EH (cell line): ENCODE measurements at places on chromosomes 4 and X.

DNA sequence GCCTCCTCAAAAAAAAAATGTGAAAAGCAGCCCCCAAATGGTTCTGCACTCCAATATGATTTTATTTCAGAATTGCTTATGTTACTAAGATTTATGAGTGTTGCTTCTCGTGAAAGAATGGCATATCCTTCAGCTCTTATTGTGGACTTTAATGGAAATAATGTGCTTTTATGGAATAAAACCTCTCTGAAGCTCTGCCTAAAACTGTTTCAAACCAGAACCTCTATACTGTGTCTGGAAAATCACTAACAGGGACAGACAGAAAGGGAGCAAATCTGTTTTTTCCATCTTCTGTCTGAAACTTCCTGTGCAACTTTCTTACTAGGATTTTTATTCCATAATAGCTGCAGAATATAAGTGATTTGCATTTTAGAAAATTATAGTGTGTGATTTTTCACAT is 493.1 kb downstream of the ANKRD50 start:
- DNase-seq: no peak

GRCh38 chrX:107576392-107576791 is 51.9 kb upstream of the PRPS1 start:
- no peak for DNase-seq

- no peak for DNase-seq
Observed at GRCh38 chrX:112851806-112852205, 11.2 kb upstream of the AMOT start.

- no peak for DNase-seq
Observed at GRCh38 chr4:147456706-147457105, 24.2 kb upstream of the EDNRA start.

- DNase-seq: no peak
Observed at GRCh38 chr4:120617171-120617570, 305.4 kb downstream of the PRDM5 start.

GRCh38 chrX:56728752-56729151 is 291 bp upstream of the NBDY start:
- DNase-seq: peak; percentile 28

- no peak for DNase-seq
Observed at GRCh38 chrX:65755786-65756185, 88.3 kb downstream of the MSN start.

DNA sequence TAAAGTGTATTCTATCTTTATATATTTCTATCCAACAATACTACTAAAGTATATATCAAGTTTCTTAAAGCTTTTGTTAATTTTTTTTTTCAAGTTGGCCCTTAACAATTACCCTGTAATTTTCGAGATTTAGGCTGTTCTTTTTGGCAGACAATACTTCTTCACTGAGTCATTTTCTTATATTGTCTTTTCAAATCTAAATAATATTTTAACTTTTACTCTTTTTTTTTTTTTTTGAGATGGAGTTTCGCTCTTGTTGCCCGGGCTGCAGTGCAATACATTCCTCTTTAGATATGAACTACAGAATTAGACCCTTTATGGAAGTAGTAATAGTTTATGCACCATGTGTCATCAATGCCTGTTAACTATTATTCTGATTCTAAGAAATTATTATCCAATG is 120.7 kb downstream of the GLRA3 start:
- no peak for DNase-seq

GRCh38 chrX:129462707-129463106 is 60.6 kb downstream of the SMARCA1 start:
- no peak for DNase-seq

GRCh38 chr4:76806757-76807156 is 91.2 kb downstream of the SOWAHB start:
- no peak for DNase-seq

GRCh38 chr4:128571747-128572146 is 237.8 kb upstream of the JADE1 start:
- peak; percentile 98 for DNase-seq

DNA sequence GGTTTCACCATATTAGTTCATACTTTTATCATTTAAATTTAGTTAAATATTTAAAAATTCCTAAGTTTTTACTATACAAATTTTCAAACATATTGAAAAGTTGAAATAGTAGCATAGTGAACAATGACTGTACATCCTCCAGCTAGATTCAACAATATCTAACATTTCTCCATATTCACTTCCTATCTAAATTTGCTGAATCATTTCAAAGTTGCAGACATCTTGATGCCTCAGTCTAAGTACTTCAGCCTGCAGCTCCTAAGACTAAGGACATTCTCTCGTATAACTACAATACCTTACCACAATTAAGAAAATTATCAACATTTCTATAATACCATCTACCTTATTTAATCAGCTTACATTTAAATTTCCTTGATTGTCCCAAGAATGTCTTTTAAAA is 132.7 kb downstream of the TMEM164 start:
- no peak for DNase-seq

DNA sequence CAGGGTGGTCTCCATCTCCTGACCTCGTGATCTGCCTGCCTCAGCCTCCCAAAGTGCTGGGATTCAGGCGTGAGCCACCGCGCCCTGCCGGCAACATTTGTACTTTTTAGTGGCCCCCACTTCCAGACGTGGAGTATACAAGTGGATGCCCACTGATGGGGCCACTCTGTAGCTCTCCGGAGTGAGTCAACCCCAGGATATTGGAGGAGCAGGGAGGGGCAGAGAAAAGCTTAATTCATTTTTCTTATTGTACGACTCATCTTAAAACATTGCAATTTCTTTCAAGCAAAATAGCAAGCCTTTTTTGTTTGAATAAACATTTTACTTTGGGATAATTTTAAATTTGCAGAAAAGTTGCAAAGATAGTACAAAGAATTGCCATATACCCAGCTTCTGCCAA is 34.6 kb downstream of the FAM9C start:
- DNase-seq: peak; percentile 47

- DNase-seq: no peak
Observed at GRCh38 chrX:17395154-17395553, 20.2 kb downstream of the NHS start.

GRCh38 chr4:8203817-8204216 is 4.7 kb downstream of the SH3TC1 start:
- no peak for DNase-seq

DNA sequence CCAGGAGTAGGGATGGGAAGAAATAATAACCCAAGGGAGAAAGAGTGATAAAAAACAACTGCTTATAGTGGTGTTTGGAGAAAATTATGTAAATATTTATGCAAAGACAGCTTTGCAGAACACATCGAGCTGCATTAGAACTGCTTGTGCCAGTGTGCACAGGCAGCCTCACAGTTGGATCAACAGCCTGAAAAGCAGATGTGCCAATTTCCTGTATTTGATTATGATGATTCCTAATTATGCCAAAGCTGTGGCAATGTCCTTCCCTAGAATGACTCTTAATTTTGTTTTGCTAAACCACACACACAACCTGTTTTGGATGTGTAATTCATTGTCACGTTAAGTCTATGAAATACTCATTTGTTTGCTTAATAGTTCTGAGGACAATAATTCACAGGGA is 30.6 kb upstream of the ANTXR2 start:
- no peak for DNase-seq

GRCh38 chr4:87975466-87975865 is at the start of gene SPP1:
SPP1 (plus strand) TSS chr4:87975714; CDS start chr4:87976896, 1,182 bp downstream.
- peak; percentile 39 for DNase-seq

DNA sequence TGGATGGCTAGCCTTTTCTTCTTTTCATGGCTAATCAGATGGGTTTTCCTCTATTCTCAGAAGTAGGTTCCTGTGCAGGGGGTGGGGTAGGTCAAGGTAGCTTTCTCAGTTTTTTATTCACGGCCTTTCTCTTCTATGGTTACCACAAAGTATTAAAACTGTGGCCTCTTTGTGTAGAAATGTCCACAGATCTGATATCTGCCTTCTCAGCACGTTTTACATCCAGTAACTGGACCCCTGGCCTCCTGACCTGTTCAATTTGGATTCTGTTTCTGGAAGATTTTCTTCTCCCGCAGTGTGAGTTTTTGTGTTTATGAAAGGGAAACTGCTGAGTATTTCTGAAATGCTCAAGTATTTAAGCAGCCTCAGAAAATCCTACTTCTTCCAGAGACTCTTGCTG is 688.5 kb downstream of the RAPGEF2 start:
- no peak for DNase-seq

DNA sequence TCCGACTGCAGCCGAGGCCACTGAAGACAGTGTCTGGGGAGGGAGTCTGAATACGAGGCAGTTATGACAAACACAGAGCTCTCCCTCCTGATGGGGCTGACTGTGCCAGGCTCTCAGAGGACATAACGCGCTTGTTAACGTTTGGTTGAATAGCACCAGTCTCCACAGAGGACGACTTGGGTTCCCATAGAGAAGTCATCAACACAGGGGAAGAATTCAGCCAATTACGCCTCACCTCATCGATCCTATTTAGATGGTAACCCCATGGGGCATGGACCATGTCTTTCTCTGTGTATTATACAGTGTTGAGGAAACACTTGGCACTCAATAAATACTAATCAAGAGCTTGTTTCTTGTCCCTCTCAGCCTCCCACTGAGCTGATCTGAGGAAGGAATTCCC is 642.6 kb upstream of the LCORL start:
- DNase-seq: no peak

DNA sequence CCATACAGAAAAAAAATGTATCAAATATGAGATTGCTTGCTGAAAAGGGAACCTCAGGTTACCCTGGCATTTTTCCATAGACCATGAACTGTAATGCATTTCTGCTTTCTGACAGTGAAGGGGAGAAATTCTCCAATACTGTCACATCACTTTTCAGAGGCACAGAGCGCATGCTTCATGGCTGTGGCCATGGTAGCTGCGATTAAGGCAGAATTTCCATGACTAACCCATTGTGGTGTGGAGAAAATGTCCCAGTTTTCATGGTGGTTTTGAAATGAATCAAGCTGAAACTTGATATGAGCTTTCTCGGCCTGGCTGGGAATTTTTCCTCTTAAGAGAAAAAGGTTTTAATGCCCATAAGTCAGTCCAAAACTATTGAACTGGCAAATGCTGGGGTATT is 39.5 kb upstream of the MAP3K15 start:
- peak; percentile 78 for DNase-seq

DNA sequence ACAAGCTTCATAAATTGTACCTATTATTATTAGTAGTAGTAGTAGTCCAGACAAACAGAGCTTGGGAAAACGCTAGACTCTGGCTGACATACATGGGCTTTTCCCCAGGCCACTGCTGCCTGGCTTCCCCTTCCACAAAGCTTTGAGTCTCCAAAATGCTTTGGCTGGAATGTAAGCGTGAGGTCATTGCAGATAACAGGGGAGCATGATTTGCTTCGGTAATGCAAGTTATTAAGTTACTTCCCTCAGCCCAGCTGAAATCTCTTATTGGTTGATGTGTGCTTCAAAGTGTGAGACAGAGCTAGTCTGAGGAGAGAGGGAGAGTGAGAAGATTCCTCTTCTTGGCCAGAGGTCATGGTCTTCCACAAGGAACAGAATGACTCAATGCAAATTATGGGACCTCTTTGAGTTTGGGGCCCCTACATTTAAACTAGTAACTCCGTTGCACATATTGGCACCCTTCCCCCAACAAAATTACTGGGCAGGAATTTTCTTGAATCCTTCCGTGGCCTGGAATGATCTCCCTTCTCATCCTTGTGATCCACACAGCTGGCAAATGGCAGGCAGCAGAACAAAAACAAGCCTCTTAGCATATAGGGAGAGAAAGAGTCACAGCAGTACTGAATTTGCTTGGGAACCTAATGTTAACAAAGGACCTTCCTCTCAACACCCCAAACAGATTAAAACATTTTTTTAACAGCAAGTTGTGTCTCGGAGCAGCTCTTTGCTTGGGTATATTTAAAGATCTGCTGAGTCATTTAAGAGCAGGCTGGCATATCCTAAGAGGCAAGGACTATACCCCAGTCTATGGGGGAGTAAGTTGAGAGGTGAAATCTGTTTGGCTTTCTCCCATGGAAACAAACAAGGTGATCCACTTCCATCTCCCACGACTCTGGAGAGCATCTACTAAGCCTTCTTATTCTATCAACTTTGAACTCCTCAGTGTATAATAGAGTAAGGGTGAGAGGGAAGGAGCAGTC is 19.9 kb downstream of the AR start:
- peak; percentile 73 for DNase-seq

DNA sequence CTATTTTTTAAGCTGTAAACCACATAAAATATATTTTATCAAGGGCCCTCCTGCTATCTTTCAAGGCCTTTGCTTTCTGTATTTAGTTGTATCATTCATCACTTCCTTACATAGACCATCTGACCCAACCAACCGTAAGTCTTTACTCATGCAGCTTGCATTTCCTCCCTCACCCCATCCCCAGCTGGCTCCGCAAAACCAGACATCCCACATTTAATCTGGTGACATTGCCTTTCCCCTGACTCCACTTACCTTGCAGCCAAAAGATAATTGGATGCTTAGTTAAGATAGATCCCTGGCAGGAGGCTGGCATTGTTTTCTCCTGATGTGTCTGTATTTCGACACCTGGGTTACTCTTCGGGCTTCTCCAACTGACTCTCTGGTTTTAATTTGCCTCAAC is 183.7 kb upstream of the LDB2 start:
- peak; percentile 44 for DNase-seq

GRCh38 chr4:159077702-159078495 is 25.0 kb upstream of the RAPGEF2 start:
- no peak for DNase-seq
